ENCODE measurements at places on chromosomes 7 and 10.
A peak's percentile ranks its signal among the peaks of the same experiment; 100 is the strongest.

DNA sequence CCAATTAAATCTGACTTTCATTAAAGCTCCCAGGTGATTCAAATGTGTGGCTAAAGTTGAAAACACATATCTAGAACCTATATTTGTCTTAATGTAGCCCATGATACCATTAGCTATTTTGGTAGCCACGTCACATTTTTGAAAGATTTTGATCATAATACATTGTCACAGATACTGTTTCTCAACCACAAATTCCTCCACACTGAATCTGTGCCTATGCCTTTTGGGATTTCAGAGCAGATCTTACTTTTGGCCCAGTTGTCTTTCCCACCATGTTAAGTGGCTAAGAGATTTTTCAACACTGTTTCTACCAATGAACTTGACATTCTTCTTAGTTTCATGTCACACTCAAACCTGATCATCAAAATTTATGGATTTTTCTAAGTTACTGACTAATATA lies 47.4 kb downstream of the CH25H start:
- no peak for DNase-seq

GRCh38 chr7:145082366-145083161 lies 246.7 kb upstream of the TPK1 start:
- peak; percentile 50 for DNase-seq

GRCh38 chr10:33621101-33621500 lies 286.6 kb upstream of the NRP1 start:
- DNase-seq, result no peak

GRCh38 chr7:143882020-143882603 lies 19.9 kb downstream of the TCAF1 start:
- no peak for DNase-seq

DNA sequence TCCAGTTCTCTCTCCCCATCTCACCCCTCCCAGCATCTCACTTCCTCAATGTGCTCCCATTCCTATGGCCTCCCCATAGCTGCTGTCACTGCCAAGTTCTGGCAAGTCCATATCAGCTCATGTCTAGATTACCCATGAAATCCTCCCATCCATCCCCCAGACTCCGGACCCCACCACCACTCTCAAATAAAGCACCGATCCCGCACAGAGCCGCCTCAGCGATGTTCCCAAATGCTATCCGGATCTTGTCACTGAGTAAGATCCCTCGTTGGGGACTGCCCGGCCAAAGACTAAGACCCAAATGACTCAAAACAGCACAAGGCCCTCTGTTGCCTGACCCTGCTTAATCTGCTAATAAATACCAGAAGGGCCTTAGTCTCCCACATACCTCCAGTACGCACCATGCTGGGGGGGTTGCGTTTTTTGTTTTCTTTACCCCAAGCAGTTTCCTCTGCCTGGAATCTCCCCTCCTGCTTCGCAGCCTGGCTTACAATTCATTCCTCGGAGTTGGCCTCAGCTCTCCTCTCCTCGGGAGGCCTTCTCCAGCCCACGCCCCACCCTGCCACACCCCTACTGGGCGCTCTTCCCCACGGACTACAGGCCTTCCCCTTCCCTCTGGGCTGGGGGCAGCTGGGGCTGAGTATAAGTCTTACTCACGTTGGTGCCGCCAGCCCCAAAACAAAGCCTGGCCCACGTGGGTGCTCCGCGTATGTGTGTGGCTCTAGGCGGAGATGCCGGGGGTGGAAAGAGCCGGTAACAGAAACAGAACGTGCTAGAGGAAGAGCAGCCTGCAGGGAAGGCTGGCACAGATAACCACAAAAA lies 1.8 kb upstream of the DUSP5 start:
- no peak for DNase-seq

- DNase-seq, result no peak
Measured at GRCh38 chr10:103776878-103777591, 78.3 kb downstream of the SH3PXD2A start.

DNA sequence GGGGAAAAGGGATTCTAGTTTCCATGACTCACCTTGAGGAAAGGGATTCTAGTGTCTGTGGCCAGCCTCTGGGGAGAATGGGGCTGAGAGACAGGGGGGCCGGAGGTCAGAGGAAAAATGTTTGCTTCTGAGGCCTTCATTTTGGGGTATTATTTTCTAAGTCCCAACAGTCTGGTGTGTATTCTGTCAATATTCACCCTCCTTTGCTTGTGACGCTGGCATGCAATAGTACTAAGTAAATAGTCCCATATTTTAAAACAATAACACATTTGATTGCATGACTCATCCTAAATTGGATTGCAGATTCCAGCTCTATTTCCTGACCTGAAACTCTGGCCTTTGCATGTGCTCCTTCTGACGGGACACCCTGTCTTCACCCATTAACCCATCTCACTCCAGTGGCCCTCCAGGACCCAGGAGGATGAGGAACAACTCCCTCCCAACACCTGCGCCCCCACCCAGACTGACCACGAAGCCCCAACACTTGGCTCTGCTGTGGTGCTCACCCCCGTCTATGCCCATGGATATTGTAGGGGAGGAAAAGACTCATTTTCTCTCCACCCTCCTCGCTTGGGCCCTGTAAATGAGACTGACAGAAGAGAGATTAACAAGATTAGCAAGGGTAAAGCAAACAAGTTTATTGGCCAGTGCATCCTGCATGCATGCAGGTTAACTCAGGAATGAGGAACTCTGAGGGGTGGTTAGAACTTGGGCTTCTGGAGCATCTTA lies 495.6 kb upstream of the KLF6 start:
- DNase-seq, result no peak

- no peak for DNase-seq
Measured at GRCh38 chr7:41705109-41705901, 2.4 kb upstream of the INHBA start.

Data from NCI-H187 (cell line).